ENCODE measurements at places on chromosomes 6 and 20. TPM values are rescaled to one million over a fixed set of nuclear protein-coding genes. Genes with fewer than 3 reads are reported as not detected.

Gene LY6G6C
- not detected for total RNA-seq

Gene RIOK1
- 24.4 TPM for total RNA-seq

Gene GNMT
- total RNA-seq, result 0.97 TPM

Gene TGM2
- 0.19 TPM for total RNA-seq

Gene CD40
- total RNA-seq, result 4.0 TPM

Gene PRRT1
- total RNA-seq, result 0.31 TPM

- no peak for DNase-seq
These were observed 19.9 kb upstream of the BHLHE23 start for GRCh38 chr20:63026582-63027165.

DNA sequence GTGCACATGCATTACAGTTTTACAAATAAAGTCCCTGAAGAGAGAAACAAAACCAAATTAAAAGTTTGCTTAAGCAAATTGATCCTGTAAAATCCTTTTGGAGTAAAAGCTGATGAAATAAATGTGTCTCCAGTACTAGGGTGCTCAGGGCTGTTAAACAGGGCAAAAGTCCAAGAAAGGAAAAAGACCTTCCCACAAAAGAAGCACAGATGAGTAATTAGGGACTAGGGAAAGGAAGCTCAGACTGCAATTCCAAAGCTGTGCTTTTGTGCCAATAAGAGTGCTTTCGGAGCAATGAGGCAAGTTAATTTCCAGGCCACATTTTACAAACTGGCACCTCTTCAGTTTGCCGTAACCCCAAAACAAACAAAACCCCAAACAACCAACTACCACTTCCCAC is 10.4 kb upstream of the RNF182 start:
- no peak for DNase-seq

DNA sequence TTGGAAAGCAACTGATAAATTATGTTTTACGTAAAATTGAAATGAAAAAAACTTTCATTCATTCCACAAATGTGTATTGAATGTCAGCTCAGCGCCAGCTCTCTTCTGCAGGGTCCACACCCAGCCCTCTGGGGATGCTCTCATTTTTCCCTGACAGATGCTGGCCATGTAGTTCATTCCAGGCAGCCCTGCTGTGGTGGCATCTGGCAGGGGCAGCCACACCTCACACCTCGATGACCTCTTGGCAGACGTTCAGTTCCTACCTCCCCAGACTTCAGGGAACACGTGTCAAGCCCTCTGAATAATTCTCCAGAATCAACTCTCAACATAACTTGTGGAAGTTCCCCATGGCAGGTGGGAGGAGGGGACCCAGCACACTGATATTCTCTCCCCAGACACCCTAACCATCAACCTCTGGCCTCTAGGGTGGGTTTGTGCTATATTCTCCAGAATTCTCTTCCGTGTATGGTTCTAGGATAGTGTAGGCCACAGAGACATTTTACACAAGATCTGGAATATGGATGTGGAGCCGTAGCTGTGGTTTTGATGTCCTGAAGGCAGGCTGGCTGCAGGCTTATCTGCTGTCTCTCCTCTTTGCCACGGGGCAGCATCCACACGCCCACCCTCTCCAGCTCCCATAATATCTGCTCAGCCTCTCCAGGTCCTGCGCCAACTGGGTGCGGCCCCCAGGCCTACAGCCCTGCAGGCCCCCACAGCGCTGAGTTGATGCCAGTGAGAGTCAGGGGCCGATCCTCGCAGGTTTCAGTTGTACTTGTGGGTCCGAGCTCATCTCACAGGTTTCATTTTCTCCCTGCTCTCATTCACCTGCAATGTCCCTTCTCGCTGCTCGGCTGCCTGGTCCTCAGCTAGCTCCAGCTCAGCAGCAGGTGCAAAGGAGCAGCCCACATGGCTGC is 175.8 kb upstream of the ARID1B start:
- no peak for DNase-seq

DNA sequence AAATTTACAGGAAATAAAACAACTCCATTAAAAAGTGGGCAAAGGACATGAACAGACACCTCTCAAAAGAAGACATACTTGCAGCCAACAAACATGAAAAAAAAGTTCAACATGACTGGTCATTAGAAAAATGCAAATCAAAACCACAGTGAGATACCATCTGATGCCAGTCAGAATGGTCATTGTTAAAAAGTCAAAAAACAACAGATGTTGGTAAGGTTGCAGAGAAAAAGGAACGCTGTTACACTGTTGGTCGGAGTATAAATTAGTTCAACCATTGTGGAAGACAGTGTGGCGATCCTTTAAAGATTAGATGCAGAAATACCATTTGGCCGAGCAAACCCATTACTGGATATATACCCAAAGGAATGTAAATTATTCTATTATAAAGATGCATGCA is 858.0 kb upstream of the FLRT3 start:
- DNase-seq, result no peak

DNA sequence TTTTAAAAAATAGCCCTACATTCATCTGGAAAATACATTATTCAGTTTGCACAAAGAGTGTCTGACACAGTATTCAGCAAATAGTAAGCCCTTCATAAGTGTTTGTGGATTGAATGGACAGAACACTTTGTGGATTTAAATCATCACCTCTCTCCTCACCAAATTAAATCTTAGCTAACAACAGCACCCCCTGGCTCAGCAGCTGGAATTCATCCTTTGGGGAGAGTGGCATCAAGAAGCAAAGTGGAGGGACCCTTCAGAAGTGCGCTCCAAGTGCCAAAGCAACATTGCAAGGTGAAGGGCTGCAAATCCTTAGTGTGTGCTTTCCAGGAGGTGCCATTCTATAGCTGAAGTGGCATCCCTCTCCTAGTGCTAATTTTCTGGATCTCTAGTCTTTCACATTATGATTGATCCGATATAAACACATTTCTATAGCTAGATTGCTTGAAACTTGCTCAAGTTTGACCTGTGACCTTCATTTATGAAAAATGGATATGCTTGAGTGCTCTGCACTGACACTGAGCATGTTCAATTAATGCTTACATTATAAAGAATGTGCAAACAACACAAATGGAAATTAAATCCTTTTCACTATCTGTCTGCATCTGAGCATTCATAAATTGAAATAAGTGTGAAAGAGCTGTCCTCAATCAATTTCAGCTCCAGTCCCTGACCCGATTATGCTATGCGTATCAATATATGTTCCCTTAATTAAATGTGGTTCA is 891.7 kb downstream of the C6orf118 start:
- no peak for DNase-seq

DNA sequence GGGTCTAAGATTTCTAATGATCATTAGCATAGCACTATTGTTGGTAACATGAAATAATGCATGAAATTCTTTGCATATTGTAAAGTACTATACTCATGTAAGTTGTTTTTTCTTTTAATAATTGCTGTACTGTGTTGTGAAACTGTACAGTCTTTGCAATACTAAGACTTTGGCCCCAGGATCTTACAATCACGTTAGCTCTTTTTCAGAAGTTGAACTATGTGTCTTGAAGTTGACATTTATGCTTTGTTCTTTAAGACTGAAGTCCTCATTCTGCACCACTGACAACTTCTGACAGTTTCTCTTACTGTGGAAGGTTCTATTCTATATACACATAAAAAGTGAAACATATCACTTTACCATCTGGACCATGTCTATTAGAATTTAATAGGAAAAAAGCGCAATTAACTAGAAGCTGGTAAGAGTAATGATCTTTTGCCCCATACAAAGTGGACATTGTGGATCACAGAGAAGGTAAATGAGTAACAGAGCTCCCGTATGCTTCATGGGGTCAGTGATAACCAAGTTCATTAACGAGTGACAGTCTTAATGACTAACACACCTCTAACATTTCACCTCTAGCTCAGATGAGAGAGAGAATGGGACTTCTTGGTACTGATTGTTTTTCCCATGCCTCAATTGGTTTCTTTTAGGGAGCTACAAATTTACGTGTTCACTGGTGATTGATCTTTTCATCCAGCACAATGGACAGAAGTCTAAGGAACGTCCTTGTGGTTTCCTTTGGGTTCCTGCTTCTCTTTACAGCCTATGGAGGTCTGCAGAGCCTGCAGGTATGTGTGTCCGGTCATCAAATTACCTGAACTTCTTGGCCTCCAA is at the start of gene UNC93A:
UNC93A (plus strand) TSS at position 530 of the 837 bp plus-strand sequence; CDS start at position 705, 175 bp downstream.
- DNase-seq, result no peak

DNA sequence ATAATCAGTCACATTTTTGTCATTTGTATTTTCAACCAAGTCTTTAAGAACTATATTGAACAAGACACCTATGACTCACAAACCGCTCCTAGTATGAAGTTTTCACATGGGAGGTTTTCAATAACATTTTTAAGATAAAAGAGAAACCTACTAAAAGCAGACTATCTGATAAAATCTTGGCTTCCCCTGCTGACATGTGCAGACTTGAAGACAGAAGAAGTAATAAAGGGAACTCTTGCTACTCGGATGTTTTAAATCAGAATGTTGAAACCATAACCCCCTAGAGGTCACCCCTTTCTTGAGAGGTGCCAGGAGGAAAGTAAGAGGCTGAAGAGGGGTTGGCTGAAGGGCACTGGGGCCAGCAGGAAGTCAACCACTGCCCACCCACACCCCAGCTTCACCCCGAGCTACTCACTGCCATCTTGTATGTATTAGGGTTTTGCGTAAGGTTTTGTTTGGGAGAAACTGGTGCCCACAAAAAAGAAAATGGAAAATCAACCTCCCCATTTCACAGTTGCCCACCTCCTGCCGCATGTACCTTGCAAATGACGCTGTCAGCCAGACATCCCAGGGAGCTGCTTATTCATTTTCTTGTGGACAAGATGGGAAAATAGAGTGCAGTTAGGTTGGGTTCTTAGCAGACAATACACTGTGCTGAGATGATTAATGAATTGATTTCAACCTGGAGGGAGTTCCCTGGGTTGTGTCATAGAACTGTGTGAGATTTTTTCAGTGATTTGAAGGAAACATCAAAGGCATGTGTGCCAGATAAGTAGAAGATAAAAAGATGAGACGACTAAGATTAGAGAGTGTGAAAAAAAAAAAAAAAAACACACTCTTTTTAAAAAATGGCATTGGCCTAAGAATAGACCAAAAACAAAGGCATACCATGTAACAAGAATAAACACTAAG is 83.2 kb upstream of the TAB2 start:
- peak; percentile 72 for DNase-seq

DNA sequence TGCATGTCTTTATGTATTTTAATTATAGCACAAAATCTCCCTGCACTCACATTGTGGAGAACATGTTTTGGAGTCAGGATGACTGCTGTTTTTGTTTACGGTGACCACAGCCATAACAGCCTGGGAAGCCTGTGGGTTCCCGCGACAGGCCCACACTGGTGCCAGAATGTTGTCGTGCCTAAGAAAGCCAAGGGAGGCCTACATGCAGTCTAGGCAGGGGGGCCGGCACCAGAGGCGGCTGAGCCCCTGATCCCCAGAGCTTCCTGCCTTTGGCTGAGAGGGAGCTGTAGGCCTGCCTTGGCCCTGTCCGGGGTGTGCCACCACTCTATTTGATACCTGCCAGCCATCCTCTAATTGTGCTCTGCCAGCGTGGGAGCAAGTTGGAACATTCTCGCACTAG is 46.7 kb downstream of the TBC1D7 start:
- no peak for DNase-seq

DNA sequence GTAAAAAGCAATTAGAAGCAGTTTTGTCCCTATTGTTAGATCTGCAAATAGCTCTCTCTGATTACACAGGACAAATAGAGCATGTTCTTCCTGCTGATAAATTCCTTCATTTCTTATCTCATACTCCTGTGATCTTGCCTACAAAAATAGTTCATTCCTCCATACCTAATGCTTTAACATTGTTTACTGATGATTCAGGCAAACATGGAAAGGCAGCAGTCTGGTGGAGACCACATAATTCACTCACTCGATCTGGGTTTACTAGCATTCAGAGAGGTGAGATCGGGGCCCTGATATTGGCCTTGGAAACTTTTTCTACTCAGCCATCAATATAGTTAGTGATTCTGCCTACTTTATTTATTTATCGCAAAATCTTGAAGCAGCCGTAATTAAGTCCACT is 20.2 kb downstream of the HLA-DPA1 start:
- no peak for DNase-seq

GRCh38 chr6:111764238-111765175 is 108.7 kb downstream of the FYN start:
- DNase-seq, result no peak

- no peak for DNase-seq
These were observed 112.3 kb upstream of the SYNDIG1 start for GRCh38 chr20:24357177-24357576.

DNA sequence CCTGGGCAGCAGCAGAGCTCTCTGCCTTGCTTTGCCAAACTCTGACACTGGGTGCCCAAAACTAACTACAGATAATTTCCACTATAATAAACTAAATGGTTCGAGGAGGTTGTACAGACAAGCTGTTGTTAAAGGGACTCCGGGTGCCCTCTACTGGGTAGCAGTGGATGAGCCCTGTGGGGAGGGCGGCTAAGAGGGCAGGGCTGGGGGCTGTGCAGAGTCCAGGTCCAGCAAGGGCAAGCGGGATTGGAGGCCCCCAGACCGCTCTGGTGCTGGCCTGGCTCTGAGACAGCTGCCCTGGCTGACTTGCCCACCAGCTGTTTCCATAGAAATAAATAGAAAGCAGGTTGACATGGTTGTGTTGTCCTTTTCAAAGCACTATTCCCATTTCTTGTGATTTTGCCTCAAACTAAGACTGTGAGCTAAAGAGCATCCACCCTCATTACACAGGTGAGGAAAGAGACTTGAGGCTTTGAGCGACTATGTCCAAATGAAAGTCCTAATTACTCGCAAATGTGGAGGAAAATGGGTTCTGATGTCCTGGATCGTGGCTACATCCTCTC is 167.6 kb upstream of the CST7 start:
- no peak for DNase-seq

GRCh38 chr6:14333556-14334305 is 216.2 kb downstream of the CD83 start:
- no peak for DNase-seq

DNA sequence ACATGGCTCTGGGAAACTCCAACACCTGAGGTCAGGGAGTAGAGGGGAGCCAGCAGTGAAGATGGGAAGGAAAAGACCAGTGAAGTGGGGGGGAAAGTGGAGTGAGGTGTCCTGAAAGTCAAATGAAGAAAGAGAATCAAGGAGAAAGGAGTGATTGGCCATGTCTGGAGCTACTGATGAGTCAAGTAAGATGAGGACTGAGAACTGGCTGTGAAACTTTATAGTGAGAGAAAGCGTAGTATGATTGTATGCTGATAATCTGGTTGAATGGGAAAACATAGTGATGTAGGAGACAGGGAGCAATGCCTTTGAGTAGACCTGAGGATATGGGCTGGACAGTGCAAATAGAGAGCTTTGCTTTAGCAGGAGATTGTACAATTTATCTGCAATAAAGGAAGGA is 183.6 kb upstream of the GMDS start:
- DNase-seq, result no peak

DNA sequence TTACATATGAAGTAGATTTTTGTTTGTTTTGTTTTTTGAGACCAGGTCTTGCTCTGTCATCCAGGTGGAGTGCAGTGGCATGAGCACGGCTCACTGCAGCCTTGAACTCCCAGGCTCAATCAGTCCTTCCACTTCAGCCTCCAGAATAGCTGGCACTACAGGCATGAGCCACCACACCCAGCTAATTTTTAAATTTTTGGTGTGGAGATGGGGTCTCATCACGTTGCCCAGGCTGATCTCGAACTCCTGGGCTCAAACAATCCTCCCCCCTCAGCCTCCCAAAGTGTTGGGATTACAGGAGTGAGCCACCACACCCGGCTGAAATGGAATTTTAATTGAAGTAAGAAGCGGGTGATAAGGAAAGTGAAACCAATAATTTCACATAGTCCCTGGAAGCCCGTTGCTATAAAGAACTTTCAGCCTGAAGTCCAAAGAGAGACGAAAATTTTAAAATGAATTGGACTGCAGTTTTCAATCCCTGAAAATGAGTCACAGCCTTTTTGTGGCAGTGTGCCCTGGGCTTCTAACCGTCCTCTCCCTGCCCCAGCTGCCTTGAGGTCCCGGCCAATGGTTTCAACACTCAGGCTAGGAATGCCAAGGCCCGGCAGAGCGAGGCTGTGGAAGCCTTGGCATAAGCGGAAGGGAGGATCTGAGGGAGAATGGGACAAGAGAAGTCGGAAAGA is 757 bp downstream of the RAET1E start:
- DNase-seq, result no peak

Data from naive thymus-derived CD4-positive, alpha-beta T cell (primary cell).